G401 (cell line): ENCODE measurements at places on chromosomes 11 and 22. TPM values are rescaled to one million over a fixed set of nuclear protein-coding genes. Genes with fewer than 3 reads are reported as not detected.

Gene MCHR1
- total RNA-seq: 0.34 TPM in 1 of 2 replicates, not detected in the other

Gene SLC15A3
- 0.55 TPM in 1 of 2 replicates, not detected in the other for total RNA-seq

- DNase-seq: no peak
These were observed 1.9 kb downstream of the PATL1 start for GRCh38 chr11:59666969-59667368.

GRCh38 chr22:46572911-46573780, 35.7 kb upstream of the CELSR1 start:
- no peak for DNase-seq

DNA sequence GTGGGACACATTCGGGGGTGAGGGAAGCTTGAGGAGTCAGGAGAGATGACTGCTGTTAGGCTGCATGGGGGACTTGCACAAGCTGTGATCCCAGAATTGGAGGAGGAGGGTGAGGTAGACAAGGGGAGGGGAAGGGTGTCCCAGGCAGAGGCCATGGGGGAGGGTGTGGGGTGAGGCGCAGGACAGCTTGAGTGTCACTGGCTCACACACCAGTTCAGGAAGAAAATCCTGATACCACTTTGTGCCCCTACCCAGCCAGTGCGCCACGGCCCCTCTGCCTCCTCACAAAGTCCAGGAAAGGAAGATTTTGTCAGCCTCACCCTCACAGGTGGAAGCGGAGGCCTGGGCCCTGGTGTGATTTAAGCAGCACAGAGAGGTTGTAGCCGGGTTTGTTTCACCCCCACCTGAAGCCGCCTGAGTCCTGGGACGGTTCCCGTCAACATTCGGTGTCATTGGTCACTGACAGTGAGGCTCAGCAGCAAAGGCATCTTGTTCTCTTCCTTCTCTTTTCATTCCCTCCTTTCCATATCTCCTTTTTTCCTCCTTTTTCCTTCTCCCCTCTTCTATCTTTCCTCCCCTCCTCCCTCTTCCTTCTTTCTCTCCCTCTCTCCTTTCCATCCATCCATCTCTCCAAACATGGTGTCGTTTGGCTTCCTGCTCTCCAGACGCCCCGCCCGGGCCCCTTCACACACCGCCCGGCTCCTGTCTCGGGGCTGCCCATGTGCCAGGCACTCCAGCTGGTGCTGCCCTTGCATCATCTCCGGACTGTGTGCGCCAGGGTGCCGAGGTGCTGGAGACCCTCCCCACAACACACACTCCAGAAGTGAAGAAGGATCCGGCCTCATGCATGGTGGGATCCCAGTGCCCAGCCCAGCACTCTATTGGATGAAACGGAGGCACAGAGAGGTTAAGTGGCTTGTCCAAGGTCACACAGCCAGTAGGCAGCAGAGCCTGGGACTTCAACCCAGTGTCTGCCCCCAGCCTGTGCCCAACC, 89.3 kb downstream of the MPPED1 start:
- no peak for DNase-seq

GRCh38 chr11:67302571-67303131, 679 bp upstream of the SSH3 start:
- DNase-seq: peak; percentile 25

DNA sequence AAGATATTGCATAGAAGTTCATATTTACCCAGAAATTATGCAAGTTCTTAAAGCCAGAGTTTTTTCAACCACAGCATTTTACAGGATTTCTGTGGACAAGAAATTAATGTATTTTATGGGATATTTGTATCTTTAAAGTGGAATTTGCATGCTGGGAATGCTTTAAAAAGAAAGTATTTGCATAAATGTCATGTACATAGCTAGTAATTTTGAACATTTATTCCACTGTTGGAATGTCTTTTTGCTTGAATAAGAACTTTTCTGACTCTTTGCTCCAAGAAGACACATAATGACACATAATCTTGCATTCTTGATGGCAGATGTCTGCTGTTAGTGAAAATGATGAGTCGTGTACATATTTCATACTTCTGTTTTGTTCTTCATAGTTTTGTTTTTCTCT, 66.6 kb downstream of the ATXN10 start:
- no peak for DNase-seq

DNA sequence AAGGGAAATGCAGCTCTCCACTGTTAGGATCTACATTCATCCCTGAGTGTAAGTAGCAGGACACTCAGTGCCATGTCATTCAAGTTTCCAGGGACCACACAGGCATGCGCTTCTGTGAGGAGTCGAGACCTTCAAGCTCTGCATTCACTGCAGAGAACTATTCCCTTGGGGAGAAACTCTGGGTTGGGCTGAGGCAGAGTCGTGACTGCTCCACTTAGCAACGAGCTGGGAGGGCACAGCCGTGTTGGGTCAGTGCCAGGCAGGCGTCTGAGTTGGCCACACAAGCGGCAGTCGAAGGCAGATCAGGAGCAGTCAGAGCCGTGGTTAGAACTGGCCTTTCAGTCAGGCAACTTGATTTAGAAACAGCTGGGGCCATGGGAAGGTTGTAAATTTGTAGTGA, 14.7 kb downstream of the MPEG1 start:
- DNase-seq: peak; percentile 46

GRCh38 chr22:35914665-35915476, 113.8 kb downstream of the RBFOX2 start:
- peak; percentile 94 for DNase-seq

GRCh38 chr11:35035894-35036408, 103.0 kb upstream of the CD44 start:
- no peak for DNase-seq
